Fibroblast of skin of right biceps (primary cell): ENCODE measurements at places on chromosomes 4 and X.

- peak; percentile 9 for DNase-seq
Observed at GRCh38 chrX:22053481-22053880, 21.4 kb downstream of the PHEX start.

GRCh38 chrX:44068043-44068442 lies 94.9 kb upstream of the NDP start:
- no peak for DNase-seq

- no peak for DNase-seq
Observed at GRCh38 chr4:100799761-100800539, 282.1 kb upstream of the EMCN start.

GRCh38 chr4:168586926-168587325 lies 90.1 kb downstream of the PALLD start:
- DNase-seq, result peak; percentile 38

DNA sequence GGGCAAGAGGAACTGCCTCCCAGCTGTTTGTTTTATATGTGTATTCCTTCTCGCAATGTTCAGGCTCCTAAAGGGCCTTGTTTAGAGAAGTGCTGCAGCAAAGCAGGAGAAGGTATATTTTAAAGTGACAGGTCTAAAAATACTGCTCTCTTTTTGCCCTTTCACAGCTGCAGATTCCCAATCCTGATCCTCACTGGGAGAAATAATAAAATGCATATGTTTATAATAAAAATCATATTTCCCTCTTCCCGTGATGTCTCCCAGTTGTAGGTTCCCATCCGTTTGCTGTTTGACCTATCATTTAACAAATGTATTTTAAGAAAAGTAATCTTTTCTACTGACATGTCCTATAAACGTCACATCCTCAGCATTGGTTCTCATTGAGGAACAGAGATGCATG lies 62.7 kb upstream of the GPC4 start:
- no peak for DNase-seq

- peak; percentile 29 for DNase-seq
Observed at GRCh38 chr4:175504318-175504717, 307.7 kb downstream of the GPM6A start.

DNA sequence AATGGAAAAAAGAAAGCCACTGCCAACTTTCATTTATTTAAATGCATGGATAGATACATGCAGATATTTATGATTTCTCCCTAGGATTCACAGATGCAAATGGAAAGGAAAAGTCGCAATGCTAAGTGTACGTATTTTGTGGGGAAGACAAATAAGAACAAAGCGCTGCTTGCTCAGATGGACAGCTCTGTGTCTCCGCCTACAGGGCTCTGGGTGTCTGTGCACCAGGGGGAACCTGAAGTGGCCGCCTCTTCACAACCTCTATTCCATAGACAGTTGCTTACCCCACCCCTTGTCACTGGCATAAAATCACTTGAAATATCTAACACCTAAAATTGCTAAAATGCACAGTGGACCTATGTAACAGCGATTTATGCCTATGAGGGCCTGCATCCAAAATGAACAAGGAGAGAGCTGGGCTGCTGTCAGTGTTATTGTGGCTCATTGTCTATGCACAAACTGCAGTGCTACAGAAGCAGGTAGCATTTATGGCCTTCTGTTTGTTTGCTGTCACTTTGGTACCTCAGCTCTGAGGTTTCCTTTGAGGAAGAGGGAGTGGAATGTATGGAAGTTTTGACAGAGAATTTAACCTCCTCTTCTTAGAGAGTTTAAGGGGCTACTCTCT lies 58.6 kb upstream of the PAGE1 start:
- DNase-seq, result peak; percentile 17

GRCh38 chrX:9316096-9316495 lies 148.8 kb upstream of the TBL1X start:
- no peak for DNase-seq

- peak; percentile 83 for DNase-seq
Observed at GRCh38 chrX:113305496-113305895, 464.9 kb upstream of the AMOT start.

- no peak for DNase-seq
Observed at GRCh38 chr4:142579443-142579842, 266.7 kb downstream of the INPP4B start.

DNA sequence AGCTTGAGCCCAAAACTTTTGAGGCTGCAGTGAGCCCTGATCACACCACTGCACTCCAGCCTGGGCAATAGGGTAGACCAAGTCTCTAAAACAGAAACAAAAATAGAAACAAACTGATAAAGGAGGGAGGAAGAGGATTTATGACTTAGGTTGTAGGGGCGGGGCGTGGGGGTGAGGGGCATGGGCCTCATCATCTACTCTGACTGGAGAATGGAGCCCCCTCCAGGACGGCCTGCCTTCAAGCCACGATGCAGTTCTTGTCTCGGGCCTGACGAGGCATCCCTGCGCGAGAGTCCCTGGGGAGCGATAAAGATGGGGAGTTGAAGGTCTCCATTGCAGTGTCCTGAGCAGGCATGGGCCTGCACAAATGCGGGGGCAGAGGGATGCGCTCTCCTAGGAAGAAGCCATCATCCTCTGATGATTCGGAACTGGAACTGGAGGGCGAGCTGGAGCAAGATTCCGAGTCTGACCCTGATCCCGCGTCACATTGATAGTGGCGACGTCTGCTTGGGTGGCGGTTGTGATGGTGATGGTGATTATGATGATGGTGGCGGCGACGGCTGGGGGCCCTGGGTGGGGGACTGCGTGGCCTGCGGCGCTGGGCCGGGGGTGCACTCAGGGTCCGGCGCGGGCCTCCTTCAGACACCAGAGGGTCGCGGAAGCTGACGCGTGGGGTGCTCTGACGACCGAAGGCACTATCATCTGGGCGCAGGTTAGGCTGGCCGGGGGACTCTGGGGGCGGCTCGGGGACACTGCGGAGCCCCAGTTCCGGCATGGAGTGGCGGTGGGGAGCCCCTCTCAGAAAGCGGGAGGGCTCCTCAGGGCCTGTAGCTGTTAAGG lies 4.0 kb downstream of the PLP2 start:
- DNase-seq, result no peak

DNA sequence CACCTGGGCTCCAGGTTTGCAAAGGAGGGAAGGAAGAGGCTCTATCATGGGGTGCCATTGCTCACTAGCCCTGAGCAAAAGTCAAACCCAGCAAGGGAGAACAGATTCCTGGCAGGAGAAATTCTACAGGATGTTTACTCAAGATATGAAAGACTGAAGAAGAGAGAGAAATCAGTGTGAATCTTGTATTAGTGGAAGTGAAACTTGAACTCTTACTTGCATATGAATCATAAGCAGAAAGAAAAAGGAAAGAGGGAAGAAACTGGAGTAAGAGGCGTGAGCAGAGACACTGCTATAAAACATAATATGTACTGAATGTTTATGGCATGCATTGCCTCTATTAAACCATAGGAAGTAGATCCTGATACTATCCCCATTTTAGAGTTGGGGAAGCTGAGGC lies 60.9 kb downstream of the C4orf46 start:
- no peak for DNase-seq

- DNase-seq, result no peak
Observed at GRCh38 chr4:53573696-53574095, 17.6 kb downstream of the LNX1 start.

DNA sequence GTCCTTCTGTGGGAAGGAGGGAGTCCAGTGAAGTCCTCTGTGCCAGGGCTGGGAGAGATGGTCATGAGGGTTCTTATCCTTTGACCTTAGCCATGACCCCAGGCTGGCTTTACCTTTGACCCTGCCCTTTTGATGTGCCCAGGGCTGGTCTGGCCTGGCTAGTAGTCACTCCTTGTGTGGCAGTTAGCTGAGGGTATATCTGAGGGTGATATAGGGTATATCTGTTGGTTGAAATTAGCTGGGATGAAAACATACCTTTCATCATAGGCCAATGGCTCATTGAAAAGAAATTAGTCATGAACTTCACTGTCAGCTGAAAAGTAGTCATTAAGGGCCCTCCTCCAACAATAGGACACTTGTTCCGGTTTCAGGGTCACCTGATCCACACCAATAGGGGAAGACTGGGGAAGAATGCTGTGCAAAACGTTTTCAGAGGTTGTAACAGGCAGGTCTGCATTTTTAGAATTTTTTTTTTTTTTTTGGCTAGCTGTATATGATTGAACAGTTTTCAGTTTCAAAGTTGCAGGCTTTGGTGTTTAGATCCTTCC lies 74.6 kb upstream of the STOX2 start:
- no peak for DNase-seq

GRCh38 chrX:100768679-100769338 lies 36.9 kb upstream of the SYTL4 start:
- peak; percentile 59 for DNase-seq

DNA sequence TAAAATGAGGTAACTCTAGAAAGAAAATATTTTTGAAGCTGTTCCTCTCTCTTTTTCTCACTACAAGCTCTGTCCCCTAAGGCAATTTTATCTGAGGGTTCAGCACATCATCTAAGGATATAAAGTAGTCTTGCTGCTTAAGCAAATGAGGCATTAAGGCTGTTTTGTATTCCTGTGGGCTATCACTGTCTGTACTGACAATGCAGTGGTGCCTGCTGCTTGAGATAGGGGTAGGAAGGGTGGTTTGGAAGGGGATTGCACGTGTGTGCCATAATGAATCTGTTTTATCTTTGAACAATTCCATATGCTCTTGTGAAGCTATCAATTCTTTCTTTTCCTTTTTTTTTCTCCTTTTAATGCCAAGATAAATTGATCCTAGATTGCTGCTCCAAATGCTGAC lies 128.0 kb upstream of the ATOH1 start:
- no peak for DNase-seq

DNA sequence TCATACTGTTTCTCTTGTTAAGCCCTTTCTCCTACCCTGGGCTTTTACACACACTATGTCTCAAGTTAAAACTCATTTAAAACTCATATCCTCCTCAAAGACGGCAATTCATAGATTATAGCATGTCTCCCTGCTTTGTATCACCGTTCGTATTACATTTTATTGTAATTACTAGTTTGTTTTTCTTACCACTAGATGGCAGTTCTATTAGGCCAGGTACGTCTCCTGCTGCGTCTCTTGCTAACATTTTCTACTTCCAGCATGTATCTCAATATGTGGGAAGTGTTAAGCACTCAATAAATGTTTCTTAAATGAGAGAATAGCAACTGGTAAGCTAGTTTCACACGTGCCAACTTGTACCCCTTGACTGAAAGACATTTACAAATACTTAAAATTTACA lies 450.3 kb upstream of the PCDH7 start:
- no peak for DNase-seq

GRCh38 chrX:111145878-111146277 lies 49.9 kb downstream of the PAK3 start:
- DNase-seq, result no peak

- no peak for DNase-seq
Observed at GRCh38 chrX:118418811-118419251, 72.9 kb downstream of the WDR44 start.

DNA sequence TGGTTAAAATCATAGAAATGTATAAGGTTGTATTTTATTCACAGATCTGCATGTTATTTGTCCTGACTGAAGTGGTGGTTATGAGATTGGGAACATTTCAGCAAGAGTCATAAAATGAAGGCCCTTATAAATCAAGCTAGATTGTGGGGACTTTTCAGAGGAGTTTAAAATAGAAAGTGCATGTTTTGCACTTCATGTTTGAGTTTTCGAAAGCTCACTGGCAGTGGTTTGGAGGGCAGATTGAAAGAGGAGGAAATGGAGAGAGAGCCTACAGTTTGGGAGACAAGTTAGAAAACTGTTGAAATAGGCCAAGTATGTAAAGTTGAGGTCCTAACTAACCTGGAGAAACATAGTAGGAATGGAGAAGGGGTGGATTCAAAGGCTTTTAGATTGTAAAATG lies 124.9 kb downstream of the KDM6A start:
- no peak for DNase-seq

DNA sequence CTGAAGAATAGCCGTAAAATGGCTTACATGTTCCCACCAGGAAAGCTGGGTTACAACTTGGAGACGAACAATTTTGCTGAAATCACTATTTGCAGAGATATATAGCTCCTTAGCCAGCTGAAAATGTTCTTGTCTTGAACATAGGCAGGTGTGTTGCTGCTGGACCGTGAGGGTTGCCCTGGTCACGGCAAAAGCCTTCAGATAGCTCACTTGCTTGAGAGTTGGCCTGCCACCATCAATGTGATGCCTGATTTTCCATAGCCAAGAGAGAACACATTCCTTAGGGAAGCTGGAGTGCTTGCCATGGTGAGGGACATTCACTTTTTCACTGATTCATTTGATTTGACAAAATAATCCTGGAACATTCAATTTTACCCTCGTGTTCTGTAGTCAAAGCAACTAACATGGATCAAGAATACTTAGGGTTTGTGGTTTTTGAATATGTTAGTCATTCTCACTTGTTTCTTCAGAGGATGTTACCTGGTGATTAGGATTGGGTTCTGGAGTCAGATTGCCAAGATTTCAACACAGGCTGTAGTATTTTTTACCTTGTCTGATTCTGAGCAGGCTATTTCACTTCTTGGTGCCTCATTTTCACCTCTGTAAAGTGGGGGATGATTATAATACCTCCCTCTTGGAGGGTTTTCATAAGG lies 536.9 kb downstream of the RAPGEF2 start:
- no peak for DNase-seq

DNA sequence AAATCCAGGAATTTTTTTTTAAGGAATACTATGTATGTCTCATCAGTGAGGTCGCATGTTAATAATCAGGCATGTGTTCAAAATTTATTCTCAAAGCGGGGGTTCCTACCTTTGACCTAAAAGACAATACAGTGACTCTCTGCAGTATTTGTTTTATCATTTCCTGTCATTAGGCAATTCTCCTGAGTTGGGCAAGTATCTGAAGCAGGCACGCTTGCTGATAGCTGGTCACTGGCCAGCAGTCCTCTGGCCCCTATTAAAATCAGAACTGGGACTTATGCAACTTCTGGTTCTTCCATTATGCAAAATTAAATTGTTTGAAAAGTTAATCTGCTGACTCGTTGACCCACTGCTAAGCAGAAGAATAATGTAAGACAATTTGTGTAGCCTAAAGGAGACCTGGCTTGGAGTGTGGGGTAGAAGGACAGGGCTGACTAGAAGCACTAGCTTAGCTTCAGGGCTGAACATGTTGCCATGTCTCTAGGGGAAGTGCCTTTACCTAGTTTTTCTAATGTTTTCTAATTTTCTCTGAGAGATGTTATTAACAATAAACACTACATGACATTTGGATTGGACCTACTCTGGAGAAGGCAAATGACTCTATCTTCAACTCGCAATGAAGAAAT lies 36.0 kb upstream of the GABRA2 start:
- DNase-seq, result peak; percentile 1

GRCh38 chrX:119541188-119541587 lies 24.0 kb downstream of the STEEP1 start:
- DNase-seq, result peak; percentile 82

- peak; percentile 68 for DNase-seq
Observed at GRCh38 chr4:123564758-123565346, 168.3 kb downstream of the SPRY1 start.
